ENCODE measurements at places on chromosomes 11 and 22.

DNA sequence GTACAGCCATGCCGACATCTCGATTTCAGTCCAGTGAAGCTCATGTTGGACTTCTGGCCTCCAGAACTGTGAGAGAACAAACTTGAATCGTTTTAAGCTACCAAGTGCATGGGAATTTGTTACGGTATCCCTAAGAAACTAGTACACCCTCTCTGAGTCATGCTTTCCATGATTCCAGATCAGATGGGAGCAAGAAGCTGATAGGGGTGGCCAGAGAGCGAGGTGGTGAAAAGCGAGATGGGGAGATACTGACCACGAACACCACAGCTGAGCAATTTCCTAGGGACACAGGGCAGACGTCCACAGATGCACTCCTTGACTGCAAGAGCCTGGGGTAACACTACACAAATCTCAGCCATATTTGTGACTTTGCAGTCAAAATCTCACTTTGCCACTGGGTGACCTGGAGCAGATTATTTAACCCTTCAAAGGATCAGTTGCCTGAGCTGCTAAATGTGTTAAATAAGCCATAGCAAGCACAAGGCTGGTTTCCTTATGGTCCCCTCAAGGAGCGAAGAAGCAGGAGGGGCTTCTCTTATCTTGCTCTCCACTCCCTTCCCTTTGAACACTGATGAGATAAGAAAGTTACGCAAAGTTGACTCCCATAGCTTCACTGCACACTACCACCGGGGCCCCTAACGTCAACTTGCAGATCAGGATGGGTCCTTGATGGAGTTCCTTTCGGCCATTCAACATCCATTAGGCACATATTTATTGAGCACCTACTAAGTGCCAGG lies 22.6 kb upstream of the RCN1 start:
- DNase-seq = no peak

GRCh38 chr11:84740050-84740449 lies 887.1 kb downstream of the DLG2 start:
- no peak for DNase-seq

- no peak for DNase-seq
Measured at GRCh38 chr11:57674251-57674650, 6.3 kb downstream of the ZDHHC5 start.

DNA sequence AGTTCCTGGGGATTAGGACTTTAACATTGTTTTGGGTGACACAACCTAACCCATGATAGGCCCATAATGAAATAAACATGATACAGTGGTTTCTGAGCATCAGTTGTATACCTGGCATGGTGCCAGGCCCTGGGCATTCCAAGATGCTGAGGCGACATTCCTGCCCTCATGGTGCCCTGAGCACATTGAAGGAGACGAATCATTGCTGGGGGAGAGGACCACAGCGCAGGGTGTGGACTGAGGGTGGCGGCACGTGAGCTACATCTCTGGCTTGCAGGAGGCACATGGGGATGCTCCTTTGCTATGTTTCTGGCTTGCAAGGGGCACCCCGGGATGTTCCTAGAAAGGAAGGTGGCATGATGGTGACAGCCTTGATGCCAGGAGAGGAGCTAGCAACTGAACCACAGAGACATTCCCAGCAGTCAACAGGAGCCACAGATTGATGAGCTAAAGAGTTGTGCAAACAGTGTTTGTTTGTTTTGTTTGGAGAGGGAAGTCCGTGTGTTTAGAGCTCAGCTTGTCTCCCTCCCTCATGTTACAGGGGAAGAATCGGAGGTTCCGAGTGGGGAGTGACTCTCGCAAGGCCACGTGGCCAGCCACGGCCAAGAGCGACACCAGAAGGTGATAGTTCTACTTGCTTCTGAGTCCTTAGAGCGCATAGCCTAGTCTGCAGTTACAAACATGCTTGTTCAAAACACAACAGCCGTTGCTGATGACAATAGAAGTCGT lies 106.4 kb downstream of the MIAT start:
- no peak for DNase-seq

All from effector memory CD8-positive, alpha-beta T cell (primary cell).